ENCODE measurements at places on chromosomes 1 and 21.
A peak's percentile ranks its signal among the peaks of the same experiment; 100 is the strongest.

DNA sequence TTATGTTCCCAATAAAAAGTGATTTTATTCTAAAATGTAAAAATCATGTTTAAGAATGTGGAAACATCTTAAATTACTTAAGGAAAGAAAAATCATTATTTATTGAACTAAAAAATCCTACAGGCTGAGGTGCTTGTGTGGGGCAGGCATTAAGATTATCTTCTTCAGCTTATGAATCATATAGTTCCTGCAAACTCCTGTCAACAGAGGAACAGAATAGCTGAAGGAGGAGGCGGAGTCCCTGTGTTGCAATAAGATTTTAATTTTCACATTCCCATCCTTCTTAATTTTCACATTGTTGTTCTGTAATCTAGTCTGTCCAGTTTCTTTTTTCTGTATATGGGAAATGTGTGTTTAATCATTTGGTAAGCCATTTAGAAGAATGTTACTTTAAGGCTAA lies 20.6 kb upstream of the OLFML3 start:
- DNase-seq, result no peak

DNA sequence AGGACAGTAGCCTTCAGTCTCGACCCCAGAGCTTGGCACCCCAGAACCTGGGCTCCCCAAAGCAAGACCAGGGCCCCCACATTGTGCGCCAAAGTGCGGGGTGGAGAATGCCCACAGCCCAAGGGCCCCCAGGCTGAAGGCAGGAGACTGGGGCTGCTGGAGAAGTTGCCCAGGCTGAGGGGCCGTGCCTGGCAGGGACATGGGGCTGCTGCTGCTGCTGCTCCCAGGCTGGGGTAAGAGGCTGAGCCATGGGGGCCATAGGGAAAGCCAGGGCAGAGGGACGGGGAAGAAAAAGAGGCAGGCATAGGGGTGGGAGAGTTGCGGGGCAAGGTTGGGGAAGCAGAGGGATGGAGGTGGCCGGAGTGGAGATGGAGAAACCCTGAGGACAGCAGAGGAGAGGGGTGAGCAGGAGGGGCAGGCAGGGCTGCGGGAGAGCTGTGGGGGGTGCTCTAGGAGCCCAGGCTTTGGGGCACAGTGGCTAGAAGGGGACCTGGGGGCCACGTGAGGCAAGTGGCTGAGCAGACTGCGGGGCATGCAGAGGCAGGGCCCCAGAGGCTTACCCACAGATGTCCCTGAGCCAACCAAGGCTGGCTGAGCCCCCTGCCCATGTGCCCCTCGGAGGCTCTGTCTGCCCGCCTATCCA lies 18.9 kb downstream of the SLC27A3 start:
- no peak for DNase-seq

DNA sequence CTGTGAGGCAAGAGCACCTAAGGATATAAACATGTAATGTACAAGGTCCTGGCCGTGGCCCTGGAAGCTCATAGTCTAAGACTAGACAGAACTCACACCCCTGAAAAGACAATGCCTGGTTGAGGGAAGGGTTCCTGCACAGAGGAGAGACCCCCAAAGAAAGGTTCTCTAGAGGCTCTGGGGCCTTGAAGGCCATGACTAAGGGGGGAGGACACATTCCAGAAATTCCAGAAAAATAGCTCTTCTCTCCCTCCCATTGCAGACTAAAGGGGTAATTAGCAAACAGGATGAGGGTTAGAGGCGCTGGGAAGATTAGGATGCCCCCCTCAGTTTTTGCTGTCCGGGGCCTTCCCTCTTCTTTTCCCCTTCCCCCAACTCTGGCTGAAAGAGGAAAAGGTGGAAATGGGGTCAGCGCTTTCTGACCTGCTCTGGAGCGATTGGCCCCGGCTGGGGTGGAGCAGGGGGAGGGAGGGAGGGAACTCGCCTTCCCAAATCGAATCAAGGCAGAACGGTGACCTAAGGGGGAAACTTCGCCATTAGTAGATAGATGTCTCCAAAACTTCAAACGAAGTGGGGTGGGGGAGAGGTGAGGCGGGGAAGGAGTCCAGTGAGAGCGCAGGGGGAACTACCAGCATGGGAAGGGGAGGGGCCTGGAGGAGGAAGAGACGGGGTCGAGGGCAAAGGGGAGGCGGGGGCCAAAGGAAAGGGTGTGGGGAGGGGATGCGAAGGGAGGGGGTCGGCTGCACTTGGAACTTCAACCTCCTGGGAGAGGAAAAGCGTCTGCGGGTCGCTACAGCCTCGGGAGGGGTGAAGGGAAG lies 11.8 kb downstream of the PAX7 start:
- no peak for DNase-seq

DNA sequence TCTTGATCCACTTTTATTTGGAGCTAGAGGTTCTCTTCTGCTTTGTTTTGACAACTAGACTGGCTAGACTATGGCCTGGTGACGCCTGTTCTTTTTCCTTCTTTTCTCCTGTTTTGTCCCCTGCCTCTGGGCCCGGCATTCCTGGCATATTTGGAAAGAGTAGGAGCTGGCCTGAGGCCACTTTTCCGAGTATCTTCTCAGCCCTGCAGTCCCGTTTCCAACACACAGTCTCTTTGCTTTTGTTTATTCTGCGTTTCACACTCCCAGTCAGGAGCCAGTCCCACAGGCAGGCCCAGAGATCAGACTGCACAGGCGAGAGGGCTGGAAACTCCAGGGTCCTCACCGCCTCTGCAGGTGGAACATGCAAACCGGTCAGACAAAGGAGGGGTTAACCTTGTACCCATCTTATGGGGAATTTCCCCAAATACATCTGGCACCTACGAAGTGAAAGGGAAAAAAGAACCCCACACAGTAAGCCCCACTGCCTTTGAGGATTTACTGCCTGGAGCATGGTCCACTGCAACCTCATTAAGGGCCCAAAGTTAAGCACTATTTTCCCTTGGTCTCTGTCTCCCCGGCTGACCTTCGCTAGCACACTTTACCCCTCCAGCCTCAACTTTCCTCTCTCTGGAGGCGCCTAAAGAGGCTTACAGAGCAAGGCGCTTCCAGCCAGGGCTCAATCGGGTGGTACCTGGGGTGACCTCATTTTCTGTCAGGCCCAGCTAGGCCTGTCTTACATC lies 141.1 kb downstream of the TOMM20 start:
- peak; percentile 72 for DNase-seq

GRCh38 chr1:182410620-182411273 lies 10.3 kb upstream of the TEDDM1 start:
- DNase-seq, result no peak

DNA sequence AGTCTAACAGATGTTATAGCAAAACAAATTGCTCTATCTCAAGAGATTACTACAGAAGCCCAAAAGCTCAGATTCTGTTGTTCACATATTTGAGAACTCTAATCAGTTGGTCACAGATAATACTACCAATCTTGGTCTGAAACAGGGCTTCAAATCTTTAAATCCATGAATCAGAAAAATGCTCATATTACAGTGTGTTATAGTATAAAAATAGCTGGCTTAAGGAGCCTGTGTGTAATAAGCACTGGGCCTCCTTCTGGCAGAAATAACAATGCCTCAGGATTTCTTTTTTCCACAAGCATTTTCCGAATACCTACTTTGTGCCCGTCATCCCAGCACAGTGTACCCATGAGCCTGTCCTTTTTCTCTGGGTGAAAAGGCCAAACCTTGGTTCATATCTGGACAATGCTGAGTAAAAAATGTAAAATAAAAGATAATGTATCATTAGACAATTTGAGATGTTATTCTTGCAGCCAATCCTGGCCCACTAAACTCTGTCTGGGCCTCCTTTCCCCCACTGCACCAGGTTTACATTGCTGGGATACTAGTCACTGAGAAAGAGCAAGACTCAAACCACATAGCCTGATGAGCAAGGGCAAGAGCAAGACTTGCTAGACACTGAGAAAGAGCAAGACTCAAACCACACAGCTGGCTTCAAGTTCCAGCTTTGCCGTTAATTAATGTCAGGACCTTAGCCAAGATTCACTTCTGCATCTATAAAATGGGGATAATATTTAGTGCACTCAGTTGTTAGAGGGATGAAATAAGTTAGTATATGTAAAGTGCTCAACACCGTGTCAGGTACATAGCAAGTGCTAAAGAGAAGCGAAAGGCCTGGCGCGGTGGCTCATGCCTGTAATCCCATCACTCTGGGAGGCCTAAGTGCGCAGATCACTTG lies 17.0 kb upstream of the ADAR start:
- DNase-seq, result peak; percentile 47

DNA sequence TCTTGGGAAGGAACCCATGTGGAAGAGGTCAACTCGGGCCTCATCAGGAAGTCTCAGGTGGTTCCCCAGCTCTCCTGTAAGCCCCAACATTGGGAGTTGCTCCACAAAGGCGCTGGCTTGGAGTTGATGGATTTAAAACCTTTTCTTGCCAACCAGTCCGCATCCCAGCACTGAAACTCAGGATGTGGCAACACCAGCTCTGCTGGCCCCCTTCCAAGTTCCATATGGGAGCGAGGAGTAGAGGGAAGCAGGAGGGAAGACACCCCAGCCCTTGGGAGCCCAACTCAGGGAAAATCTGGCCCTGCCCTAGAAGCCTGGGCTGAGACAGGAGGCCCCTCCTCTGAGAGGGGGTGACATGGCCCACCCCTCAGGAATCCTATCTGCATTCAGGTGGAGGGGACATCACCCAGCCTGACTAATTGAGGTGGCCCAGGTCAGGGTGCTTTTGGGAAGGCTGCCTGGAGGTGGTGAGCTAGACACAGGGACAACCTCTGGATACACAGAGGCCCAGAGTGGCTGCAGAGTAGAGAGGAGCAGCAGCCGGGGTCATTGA lies 33.1 kb upstream of the DMBX1 start:
- DNase-seq, result no peak

DNA sequence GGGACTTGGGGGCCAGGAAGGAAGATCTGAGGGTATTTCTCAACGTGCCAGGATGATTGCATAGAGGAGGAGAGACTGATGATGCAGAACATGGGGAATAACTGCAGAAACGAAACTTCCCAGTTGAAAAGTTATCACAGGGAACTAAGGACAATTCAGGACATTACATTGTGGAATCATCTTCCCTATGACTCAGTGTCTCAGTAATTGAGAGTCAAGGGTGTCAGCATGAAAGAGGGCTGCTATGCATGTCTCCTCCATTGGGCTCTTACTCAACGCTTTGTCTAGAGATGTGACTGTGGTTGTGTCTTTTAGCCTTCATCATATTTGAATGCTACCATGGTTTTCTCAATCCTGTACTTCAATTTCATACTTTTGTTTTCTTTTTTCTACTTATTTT lies 48.9 kb upstream of the PTGFR start:
- DNase-seq, result no peak

DNA sequence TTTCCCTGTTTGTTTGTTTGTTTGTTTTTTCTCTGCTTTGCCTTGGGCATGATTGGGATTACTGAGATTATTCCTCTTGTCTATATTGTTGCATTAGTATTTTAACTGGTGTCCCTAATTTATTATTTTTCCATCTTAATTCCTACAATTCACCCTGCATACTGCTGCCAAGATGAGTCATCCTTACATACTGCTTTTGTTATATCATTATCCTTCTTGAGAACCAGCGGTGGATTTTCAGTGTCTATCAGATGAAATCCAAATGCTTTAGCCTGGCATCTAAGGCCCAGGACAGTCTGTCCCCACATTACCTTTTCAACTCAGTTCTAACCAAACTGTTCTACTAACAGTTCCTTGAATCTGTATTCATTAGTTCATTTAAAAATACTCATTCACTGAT lies 101.7 kb downstream of the OLFML2B start:
- peak; percentile 29 for DNase-seq

- DNase-seq, result no peak
These were observed 22.7 kb downstream of the UBASH3A start for GRCh38 chr21:42426424-42426823.

GRCh38 chr1:206713070-206713469 lies 28.4 kb downstream of the MAPKAPK2 start:
- no peak for DNase-seq

- DNase-seq, result no peak
These were observed 28.7 kb downstream of the TMED5 start for GRCh38 chr1:93151474-93151873.

DNA sequence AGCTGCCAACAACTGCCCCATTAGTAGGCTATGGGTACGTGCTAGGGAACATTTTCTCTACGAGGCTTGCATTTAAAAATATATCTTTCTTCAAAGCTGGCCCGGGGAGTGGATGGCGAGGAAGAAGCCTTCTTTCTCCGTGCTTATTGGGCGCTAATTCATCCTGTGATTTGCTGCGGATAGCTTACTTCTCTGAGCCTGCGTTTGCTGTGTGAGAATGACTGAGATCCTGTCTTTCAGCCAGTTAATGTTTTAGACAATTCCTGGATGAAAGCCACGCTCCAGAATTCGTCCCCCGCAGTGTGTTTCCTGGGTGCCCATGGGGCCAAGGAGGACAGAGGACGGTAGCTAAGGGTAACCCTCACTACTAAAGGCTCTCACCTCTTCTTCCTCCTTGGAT lies 57.8 kb upstream of the TARBP1 start:
- no peak for DNase-seq

- DNase-seq, result no peak
These were observed 631.8 kb downstream of the RWDD3 start for GRCh38 chr1:95865769-95866168.

GRCh38 chr1:245156736-245157505 lies 2.1 kb downstream of the KIF26B start:
- DNase-seq, result peak; percentile 45

DNA sequence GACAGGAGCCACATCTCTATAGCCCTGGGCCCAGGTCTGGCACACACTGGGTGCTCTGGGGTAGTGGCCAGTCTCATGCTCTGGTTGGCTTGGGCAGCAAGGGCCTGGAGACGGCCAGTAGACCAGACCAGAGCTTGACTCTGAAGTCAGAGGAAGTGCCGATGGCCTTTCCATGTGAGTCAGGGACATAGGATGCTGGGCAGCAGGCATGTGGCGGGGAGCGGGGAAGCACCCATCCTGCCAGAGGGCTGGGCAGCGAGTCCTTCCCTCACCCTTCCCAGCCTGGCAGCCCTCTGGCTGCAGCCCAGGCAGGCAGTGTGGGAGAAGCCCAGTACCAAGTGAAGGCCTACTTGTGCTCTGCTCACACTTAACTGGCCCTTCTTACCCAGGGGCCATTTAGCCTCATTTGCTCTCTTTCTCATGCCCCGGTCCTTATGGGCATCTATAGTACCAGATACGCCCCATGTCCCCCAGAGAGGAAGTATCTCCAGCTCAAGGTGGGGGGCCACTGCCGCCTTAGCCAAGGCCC lies 3.3 kb downstream of the GPR153 start:
- DNase-seq, result no peak

GRCh38 chr1:95222629-95223028 lies 11.4 kb upstream of the RWDD3 start:
- no peak for DNase-seq

DNA sequence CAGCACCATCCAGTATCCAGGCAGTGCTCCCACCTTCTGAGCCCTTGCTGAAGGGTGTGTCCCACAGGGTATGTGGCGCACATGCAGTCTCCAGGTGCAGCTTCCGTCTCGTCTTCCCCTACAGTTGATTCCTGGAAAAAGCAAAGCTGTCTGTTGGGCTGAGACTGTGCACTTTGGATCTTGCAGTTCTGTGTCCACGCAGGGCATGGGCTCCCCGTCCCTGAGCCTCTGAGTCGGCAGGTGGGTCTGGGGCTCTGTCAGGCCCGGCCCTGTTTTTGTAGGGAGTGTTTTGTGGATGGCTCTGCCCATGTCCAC lies 32.8 kb downstream of the SNAP47 start:
- DNase-seq, result no peak
